Ureter (tissue), 1 donor: ENCODE measurements at places on chromosomes 4 and X. TPM values are rescaled to one million over a fixed set of nuclear protein-coding genes. Genes with fewer than 3 reads are reported as not detected.

GRCh38 chr4:91887926-91888325 lies 415.8 kb upstream of the GRID2 start:
- no peak for DNase-seq

The AFP gene
- total RNA-seq, result not detected

The CNKSR2 gene
- 2.3 TPM for total RNA-seq

The CHIC1 gene
- 14.8 TPM for total RNA-seq
